ENCODE measurements at places on chromosomes 4 and X.
A peak's percentile ranks its signal among the peaks of the same experiment; 100 is the strongest.

- no peak for DNase-seq
These were observed 14.9 kb downstream of the CPE start for GRCh38 chr4:165393704-165394103.

DNA sequence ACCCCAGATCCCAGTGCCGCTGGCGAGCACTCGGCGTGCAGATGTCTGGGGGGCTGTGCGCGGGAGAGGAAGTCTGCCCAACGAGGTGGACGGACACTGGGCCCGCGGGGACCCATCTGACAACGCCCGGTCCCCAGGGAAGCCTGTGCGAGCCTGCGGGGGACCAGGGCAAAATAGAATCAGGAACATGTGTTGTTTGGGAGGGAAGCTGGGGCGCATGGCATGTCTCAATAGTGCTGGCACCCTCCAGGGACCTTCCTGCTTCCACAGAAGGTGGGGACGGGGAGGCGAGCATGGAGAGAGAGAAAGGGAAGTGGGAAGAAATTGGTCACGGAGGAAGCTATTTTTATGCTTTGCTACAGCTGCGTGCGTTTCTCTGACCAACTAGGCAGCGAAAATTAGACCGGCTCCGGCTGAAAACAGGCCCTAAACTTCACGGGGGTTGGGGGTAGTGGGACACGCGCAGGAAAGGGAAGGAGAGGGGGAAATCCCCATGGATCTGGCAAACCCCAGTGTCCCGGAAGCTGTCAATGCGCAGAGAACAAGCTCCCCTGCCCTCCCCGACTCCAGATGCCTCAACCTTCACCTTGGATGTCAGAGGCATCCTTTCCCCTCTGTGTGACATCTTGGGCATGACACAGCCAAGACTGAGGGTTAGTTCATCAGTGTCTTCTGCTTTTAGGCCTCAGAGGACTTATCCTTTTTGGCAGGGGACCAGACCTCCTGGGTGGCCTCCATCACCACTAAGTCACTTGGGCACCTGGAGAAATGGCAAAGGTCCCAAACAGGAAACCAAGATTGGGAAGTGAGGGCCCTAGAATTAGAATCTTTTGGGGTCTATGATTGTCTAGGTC, 169.8 kb upstream of the BCOR start:
- DNase-seq, result no peak

DNA sequence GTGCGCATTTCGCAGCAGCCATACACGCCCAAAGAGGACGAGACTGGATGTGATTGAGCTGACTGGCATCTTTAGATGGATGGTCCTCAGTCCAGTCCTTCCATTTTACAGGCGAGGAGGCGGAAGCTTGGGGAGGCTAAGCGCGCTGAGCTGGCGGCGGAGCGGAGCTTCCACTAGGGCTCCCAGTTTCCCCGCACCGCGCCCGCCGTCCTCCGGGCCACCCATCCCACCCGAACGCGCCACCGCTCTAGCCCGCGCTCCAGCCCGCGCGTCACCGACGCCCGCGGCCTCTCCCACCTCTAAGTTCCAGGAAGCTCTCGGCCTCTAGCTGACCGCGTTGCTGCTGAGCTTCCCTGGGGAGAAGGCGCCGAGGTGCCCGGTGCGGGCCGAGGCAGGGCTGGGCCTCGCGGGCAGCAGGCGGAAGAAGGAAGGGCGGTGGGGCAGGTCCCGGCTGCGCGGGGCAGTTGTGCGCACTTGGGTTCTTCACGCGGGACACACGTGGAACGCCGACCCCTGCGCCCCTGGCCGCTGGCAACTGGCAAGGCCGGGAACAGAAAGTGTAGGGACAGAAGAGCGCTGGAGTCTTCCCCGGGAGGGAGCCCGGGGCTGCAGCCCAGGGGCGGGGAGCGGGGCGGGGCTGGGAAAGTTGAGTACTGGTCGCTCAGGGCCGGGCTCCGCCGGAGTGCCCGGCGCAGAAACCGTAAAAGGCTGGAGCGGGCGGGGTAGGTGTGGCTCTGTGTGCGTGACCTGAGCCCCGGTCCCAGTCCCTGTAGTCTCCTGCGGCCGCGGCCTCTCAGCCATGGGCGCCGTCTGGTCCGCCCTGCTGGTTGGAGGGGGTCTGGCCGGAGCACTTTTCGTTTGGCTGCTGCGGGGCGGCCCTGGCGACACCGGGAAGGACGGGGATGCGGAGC, at the start of gene STBD1:
TSS of gene STBD1 (plus strand) at position 763 of the 911 bp plus-strand sequence. CDS start at position 800, 37 bp downstream.
- DNase-seq, result peak; percentile 9

DNA sequence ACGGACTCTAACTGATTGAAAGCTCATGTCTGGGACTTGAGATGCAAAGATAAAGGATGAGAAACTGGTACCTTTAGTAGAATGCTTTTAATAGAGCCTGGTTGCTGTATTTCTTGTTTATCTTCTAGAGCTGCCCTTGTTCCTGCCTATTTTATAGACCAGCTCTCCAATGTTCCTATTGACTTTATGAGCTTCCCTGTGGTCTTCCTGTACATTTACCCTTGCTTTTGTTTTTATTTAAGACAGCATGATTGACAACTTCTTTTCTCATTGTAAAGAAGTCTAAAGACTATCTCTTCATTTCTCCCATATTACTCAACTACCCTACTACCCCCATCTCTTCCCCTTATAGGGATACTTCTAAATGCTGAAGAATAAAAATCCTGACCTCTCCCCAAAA, 174.7 kb downstream of the UGT8 start:
- no peak for DNase-seq

GRCh38 chr4:56085275-56085674, 136.5 kb downstream of the CEP135 start:
- no peak for DNase-seq

DNA sequence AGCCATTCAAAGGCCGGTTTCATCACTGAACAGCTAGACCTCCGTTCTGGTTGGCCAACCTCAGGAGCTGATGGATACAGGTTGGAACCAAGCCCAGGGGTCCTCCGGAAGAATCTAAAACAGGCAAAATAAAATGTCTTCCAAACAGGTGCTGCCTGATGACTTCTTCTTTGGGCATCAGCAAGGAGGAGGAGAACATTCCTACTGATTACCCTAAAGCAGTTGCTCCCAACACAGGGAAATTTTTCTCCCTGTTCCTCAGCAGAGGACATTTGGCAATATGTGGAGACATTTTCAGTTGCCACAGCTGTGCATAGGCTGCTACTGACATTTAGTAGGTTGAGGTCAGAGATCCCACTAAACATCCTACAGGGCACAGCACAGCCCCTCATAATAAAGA, 319.3 kb upstream of the PPARGC1A start:
- no peak for DNase-seq

GRCh38 chr4:55087009-55087912, 38.1 kb downstream of the KDR start:
- DNase-seq, result no peak

DNA sequence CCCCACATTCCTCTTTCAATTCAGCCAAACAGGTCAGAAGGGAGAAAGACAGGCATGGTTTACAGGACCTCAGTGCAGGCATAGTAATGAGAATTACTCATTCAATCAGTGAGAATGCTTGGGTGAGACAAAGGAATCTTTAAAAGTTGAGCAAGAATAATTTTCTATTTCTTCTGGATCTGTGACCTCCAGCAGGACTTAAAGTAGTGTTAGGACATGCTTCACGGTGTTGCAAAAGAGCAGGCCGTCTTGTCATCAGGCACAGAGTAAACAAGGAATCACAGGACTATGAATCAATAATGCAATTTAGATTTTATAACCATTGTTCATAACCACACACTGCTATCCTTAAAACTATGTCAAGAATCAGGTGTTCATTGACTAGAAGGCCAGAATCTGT, 130.6 kb upstream of the GLRA2 start:
- no peak for DNase-seq

DNA sequence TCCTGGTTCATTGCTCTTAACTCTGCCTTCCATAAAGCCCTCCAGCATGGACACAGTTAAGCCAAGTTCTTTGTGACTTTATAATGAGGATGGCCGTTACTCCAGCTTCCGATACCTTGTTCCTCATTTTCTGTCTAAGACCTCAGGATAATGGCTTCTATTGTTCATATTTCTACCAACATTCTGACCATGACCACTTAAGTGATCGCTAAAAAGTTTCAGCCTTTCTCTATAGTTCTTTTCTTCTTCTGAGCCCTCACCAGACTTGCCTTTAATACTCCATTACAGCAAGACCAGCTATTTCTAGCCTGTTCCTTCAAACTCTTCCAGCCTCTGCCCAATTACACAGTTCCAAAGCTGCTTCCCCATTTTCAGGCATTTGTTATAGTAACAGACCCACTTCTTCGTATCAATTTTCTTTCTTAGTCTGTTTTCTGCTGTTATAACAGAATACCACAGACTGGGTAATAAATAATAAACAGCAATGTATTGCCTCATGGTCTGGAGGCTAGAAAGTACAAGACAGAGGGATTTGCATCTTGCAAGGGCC, 12.3 kb downstream of the RNF175 start:
- no peak for DNase-seq

DNA sequence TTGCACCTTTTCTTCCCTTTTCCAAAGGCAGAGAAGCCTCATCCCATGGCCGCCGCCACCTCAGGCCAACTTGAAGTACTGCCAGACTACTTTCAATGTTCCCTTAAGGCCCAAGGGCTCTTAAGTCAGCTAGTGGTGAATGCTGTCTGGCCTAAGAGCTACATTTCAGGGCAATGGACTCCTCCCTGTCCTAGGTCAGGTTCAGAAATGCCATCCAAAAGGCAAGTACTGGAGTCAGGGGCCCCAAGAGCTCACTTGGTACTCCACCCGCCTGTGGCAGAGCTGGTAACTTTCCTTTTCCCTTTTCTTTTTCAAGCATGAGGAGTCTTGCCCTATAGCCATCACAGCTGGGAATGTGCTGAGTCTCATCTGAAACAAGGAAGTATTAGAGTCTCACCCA, 327.1 kb downstream of the NAP1L3 start:
- DNase-seq, result no peak

DNA sequence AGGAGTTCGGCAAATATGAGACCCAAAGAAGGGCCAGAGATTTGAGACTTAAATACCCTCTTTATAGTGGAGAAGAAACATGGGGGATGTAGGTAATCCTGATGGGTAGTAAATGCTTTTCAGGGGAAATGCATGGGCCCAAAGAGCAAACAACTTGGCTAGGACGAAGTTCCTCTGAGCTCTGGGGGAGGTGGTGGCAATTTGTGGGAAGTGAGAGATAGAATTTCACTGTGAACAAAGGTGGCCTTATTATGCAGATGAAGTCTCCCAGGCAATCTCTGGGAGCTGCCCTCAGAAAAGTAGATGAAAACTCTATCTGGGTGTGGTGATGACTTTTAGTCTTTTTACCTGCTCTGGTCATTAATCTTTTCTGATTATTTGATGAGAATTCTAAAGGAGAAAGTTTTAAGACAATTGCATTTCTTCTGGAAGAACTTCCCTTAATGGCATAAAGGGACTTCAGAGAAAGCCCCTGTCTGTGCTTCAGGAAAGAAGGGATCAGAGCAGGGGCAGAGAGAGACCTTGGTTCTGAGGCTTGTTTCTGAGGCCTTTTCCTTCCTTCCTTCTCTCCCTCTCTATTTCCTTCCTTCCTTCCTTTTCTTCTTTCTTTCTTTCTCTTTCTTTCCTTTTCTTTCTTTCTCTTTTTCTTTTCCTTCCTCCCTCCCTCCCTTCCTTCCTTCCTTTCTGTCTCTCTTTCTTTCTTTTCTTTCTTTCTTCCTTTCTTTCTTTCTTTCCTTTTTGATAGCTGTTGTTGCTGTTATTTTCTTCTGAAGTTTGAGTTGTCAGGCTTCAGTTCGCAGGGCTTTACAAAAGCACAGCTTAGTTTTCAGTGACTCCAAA, 37.5 kb upstream of the MAOA start:
- no peak for DNase-seq

- no peak for DNase-seq
These were observed 456.5 kb downstream of the SPOCK3 start for GRCh38 chr4:166777760-166778159.

DNA sequence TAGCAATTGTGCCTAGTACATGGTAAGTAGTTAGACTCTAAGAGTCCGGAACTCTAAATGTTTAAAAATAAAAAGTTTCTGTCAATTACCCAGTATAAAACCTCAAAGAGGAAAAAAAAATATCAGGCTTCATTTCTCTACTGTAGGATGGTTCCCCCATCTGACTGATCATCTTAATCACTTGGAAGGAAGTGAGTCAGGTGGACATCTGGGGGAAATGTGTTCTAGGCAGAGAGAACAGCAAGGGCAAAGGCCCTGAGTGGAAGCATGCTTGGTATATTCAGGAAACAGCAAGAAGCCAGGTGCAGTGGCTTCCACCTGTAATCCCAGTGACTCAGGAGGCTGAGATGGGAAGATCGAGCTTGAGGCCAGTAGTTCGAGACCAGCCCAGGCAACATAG, 2.9 kb upstream of the EIF1AX start:
- DNase-seq, result no peak

DNA sequence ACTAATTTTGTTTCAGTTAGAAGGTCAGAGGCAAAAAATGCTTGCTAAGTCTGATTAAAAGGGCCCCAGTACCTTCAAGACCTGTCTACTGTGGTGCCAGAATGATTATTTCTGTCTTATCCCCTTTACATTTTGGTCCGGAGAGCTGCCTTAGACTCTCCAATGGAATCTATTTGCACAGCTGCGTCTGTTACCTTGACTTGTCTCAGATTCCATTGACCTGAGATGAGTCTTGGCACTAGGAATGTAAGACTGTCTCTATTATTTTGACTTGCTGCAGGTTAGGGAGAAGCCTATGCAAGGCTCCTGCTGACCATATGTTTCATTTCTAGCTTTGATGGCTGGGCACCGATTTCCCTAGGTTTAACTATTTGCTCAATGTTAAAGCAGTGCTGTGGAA, 457.6 kb downstream of the KCTD8 start:
- no peak for DNase-seq

DNA sequence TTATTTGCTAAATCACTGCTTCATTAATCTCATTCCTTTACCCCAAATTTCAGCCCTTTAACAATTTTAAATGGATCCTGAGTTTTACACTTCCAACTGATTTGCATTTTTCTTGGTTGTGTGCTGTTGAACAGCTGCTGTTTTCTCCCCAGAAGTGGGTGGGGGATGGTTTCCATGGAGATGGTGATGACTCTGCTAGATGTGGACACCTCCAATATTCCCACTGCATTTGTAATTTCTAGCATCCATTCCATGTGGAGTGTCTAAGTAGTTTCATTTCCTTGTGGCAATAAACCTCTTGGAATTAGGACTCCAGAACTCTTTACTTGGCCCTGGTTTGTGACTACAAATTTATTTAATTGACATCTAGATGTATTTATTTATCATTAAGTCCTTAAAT, 330.4 kb downstream of the GBA3 start:
- DNase-seq, result peak; percentile 33

DNA sequence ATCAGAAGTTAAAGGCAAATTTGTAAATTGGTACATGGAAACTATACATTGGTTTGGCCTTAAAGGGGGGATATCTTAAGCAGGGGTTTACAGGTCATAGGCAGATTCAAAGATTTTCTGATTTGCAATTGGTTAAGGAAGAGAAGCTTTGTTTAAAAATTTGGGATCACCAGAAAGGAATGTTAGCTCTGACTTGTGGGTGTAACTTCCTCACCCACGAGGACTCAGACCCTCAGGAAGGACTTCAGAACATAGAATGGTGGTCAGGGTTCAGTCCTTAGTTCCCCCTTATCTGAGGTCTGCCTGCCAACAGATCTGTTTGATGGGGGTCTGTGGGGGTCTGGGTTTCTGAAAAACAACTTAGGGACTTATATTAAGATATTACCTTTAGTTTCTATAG, 427.4 kb upstream of the DIPK2B start:
- no peak for DNase-seq
